ENCODE measurements at places on chromosomes 5 and 9.

- DNase-seq, result no peak
Observed at GRCh38 chr9:114619191-114619761, 8.2 kb downstream of the TMEM268 start.

- DNase-seq, result no peak
Observed at GRCh38 chr5:120152472-120152871, 311.6 kb upstream of the PRR16 start.

GRCh38 chr5:56140073-56140472, 93.1 kb downstream of the ANKRD55 start:
- DNase-seq, result no peak

DNA sequence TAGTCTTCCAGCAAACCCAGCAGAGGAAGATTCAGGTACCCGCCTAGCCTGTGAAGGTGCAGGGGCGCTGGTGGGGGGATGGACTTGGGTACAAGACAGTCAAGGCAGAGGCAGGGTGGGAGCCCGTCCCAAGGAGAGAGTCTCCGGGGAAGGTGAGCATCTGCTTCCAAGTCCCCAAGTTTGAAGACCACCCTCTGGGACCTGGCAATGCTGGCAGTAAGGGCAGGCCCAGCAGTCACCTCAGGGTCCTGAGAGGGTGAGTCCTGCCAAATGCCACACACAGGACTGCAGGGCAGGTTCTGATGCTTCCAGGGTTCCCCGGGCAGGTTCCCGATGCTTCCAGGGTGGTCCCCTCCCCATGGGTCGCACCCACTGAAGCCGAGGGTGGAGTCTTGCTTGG, 261.8 kb upstream of the IRX1 start:
- no peak for DNase-seq

DNA sequence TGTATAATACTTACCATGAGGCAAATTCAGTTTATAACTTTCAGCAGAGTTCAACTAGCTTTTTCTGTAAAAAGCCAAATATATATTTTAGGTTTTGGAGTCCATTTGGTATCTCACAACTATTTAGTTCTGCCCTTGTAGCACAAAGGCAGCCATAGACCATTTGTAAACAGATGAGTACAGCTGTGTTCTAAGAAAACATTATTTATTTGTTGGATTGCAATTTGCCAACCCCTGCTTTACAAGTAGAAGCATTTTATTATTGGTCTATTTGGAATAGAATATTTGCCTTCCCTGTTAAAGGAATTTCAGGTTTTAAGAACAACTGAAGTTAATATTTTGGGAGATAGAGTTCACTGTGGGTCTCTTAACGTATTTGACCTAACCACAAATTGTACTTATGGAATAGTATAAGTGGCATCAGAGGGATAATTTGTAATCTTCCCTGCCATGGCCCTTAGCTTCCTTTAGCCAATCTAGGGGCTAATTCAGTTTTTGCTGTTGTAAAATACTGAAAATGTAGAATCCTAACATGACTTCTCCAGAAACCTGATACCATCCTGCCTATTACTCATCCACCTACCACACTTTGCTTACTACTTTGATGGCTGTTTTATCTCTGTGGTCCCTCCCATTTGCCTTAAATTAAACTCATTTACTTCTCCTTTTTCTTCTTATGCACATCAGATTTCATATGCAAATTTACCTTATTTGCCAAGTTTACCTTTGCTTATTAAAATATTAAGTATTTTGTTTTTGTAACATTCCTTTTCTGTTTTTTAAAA, 109.2 kb downstream of the DMXL1 start:
- DNase-seq, result no peak

DNA sequence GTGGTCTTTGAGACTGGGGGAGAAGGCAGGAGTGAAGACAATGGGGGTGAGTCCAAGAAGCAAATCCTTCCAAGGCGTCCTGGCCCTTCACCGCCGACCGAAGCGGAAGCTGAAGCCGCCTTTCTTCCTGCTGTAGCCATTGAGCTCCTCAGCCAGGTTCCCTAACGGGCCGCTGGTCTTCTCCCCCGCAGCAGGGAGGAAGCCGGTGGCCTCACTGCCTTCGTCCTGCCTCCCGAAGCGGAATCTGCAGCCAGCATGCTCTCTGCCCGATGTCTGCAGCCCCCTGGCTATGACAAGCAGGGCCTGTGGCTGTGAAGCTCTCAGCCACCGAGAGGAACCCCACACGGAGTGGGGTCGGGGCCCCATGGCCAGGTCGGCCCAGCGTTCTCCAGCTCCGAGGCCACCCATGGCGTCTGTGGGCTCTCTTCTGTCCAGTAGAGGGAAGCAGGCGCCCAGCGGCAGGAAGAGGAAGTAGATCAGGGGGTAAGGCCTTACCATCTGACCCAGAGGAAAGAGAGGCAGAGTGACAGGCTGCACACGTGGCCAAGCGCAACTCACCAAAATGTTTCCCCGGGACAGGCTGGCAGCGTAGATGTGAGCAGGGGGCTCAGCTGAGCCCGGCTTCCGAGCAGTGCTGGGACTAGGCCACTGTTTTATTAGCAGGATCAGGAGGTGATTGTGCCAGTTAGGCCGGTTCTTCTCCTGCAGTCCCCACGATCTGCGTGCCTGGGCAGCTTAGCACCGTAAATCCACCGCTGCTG, 3.1 kb downstream of the QRFP start:
- DNase-seq, result no peak

DNA sequence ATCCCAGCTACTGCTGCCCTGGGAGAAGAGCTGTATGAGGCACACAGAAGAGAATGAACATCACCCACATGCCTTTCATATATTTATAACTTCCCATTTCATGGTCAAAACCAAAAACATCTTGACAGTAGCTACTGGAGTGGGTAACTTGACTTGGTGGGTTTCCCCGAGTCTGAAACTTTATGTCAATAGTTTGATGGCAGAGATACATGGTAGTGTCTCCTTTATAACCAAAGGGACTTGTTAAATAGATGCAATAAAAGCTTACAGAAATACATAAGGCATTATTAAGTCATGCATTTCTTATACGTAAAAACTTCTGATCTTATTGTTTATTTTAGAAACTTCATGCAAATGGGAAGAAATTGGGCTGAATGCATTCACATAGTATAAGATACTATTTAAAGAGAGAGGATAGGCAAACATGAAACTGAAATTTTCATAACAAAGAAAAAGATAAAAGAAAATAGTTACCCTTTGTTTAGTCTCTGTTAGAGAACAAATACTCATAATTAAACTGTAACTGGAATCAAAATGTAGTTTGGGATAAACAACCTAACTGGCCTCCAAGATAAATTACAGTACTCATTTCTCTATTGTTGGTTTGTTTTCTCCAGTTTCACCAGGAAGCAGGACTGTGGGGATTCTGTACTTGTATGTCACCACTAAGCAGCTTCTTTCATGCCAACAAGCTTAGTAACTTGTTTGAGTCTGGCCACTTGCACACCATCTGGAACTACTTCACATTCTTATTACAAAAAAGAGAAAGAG, 459.3 kb upstream of the MEF2C start:
- no peak for DNase-seq

- no peak for DNase-seq
Observed at GRCh38 chr5:30324083-30324482, 869.4 kb upstream of the CDH6 start.

GRCh38 chr9:132210472-132211145, 48.8 kb downstream of the NTNG2 start:
- no peak for DNase-seq

- DNase-seq, result no peak
Observed at GRCh38 chr5:103393101-103393754, 134.7 kb downstream of the MACIR start.

All from activated naive CD4-positive, alpha-beta T cell treated with anti-CD3 and anti-CD28 coated beads, Interleukin-2, amount 50 U/mL, for 16 hours (primary cell).